GM18507 (cell line): ENCODE measurements at places on chromosomes 1 and 21.

DNA sequence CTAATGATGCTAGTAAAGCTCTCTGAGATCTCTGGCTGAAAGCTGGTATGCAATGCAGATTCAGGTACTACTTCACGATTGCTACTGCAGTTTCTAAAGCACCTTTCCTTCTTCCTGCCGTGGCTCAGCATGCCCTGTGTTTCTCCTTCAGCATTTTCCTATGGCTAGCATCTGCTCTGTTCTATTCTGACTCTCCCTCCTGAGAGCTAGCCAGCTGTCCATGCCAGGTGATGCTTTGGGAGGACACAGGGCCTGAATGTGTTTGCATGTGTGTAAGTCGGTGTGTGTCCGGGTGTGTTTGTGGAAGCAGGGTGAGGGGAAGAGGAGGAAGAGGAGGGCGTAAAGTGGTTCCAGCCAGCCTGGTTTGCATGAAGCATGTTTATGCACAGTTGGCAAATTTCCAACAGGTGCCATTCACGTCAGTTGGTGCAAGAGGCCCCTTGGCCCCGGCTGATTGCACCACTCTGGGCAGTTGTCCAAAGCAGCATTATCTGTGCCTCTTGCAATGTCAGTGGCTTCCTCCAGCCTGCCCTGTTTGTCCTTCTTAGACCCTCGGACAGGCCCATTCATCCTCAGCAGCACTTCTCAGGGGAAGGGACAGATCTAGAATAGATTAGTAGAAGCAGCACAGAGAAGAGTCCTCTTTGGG is 433.3 kb downstream of the DISC1 start:
- no peak for DNase-seq

DNA sequence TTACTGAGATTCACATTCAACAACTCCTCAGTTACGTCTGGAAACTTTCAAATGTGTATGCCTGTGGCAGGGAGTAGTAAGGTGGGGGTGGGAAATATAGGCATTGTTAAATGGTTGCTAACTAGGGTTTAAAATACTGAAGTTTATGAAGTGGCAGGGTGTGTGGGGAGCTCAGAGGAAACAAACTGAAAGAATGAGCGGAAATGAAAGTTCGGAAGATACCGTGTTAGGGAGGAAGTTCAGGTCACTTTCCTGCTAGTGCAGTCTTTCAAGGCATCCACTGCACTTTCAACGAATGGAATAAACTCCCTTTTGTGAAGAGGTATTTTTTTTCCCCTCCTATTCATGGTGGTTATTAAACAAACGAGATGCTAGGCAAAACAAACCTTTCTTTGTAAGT is 19.7 kb downstream of the SYNJ1 start:
- no peak for DNase-seq

- no peak for DNase-seq
These were observed 38.5 kb downstream of the ABCD3 start for GRCh38 chr1:94456736-94457135.

DNA sequence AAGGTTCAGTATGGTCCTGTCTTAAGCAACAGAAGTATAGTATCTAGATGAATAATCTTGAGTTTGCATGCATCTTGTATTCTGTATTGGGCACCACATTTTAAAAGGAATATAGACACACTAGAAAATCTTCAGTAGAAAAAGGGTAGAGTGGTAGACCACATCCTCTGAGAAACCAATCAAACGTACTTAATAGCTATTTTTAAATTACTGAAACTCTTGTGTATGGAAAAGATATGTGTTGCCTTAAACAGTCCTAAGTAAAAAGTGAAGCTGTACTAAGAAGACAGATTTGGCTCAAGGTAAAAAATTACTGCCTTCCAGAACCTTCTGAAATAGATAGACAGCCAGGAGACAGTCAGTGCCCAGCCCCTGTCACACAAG is 3.1 kb downstream of the CTXND2 start:
- DNase-seq = no peak
